ENCODE measurements at places on chromosomes 6 and 20. TPM values are rescaled to one million over a fixed set of nuclear protein-coding genes. Genes with fewer than 3 reads are reported as not detected.

The GRM1 gene
- not detected for total RNA-seq

The CPNE5 gene
- total RNA-seq: 1.3 TPM

The PRR18 gene
- total RNA-seq: not detected

The ARFGEF3 gene
- total RNA-seq: 17.6 TPM

The BPIFA1 gene
- total RNA-seq: not detected

The TSPO2 gene
- 1.0 TPM for total RNA-seq

The OVOL2 gene
- 11.1 TPM for total RNA-seq

The DDO gene
- total RNA-seq: 5.6 TPM

The C20orf144 gene
- 0.09 TPM for total RNA-seq

The PTP4A1 gene
- 64.5 TPM for total RNA-seq

The CDSN gene
- total RNA-seq: 0.17 TPM
